ENCODE measurements at places on chromosomes 3 and 15.

- DNase-seq: no peak
These were observed 133.9 kb downstream of the RAP2B start for GRCh38 chr3:153295901-153296300.

- DNase-seq: no peak
These were observed 347.4 kb downstream of the SI start for GRCh38 chr3:164730815-164731360.

GRCh38 chr3:133955892-133956291 is 60.2 kb upstream of the RAB6B start:
- no peak for DNase-seq

GRCh38 chr3:69612791-69613190 is 126.5 kb upstream of the MITF start:
- no peak for DNase-seq

DNA sequence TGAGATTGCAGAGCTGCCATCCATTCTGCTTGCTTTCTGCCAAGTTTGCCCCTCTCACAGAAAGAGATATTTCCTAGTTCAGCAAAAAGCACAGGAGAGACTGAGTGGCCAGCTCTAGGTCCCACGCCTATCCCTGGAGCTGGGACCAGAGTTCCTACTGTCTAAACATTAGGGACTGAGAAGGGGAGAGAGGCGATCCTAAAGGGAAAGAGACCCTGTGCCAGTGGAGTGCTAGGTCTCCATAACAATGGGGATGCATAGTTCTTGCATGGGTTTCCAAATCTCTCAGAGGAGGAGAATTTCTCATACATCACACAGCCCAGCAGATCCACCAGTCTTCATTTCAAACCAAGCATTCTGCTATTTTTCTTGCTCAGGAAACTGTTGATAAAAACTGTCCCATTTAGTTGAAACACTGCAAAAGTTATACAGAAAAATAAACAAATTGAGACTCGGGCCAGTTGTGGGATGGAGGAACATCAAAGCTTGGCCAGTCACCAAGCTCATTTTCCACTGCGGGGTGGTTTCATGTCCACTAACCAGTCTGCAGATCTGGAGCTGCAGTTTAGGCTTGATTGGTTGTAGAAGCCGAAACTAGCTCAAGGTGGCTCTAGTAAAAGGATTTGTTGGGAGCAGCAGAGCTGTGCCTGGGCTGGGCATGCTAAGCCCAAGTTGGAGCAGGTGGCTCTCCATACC is 62.7 kb downstream of the EEFSEC start:
- DNase-seq: no peak

DNA sequence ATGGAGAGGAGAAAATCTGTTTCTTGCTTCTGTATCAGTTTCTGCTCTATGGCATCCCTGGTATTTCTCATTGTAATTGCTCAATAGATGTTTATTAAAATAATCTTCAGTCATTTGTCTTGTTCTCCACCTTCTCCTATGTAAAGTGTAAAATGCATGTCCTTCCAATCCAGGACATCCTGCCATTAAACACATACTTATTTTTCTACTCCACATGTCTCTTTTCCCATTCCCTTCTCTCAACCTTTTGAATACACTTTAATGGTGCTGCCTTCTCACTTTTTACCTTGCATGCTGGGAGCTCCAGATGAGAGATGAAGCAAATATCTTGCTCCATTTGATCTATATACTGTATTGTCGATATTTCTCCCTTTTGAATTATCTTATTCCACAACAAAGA is 49.7 kb downstream of the TUSC7 start:
- no peak for DNase-seq

- DNase-seq: no peak
These were observed 124.8 kb downstream of the DMXL2 start for GRCh38 chr15:51497806-51498205.

GRCh38 chr3:122265957-122266356 is 59.1 kb upstream of the CSTA start:
- no peak for DNase-seq

DNA sequence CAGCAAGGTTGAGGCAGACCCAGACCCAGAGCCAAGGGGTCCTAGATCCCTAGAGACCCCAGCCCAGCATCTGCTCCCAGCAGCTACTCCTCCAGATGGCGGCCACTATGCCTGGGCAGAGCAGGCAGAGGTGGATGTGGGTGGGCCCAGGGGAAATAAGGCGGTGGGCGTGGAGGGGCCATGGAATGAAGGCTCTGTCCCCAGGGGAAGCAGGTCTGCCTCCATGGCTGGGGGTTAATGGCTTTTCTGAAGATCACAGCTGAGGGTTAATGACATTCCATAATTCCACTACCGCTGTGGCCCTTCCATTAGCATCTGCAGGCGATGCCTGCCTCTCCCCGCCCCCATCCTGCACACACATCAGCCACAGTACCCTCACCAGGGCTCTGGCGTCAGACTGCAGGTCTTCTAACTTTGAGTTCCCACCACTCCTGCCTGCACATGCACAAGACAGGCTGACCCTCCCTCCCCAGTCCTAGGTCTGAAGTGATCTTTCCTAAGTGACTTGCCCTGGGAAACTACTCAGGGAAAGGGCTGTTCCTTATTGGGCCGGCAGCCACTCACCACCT is 41.2 kb downstream of the CCDC33 start:
- no peak for DNase-seq

GRCh38 chr3:25000971-25001591 is 427.0 kb upstream of the RARB start:
- no peak for DNase-seq

- no peak for DNase-seq
These were observed 53.6 kb downstream of the ANKRD28 start for GRCh38 chr3:15744176-15744575.

DNA sequence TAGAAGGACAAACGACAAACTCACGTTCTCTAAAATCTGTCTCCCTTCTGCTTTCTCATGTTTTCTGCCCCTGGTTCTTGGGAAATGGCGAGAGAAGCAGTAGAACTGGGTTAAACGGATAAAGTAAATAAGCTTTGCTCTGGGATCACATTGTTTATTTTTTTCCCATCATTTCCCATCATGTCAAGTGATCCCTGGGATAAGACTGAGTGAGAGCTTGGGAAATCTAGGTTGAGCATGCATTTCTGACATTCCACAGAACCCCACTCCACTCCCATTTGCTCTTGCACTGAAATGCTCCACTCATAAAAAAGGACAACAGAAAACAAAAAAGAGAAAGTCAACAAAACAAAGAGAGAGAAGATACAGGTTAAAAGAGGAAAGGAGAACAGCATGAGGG is 69.1 kb downstream of the SEMA6D start:
- DNase-seq: no peak

DNA sequence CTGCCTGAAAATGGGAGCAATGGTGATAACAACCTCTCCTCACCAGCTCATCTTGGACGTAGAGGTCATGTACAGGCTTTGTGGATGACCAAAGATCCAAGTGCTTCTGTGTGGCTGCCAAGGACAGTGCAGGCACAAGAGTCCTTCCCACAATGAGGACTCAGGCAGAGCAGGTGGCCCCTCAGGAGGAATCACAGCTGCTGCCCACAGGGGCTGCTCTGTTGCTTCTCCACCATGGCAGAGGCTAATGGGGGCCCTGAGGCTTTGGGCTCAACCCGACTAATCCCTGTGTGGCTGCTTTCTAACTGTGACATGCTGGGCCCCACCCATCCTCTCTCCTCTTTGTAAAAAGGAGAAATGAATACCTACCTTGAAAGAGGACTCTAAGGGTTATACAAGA is 58.1 kb upstream of the MRPS22 start:
- DNase-seq: no peak

- no peak for DNase-seq
These were observed 43.3 kb downstream of the CYFIP1 start for GRCh38 chr15:22936577-22937472.

DNA sequence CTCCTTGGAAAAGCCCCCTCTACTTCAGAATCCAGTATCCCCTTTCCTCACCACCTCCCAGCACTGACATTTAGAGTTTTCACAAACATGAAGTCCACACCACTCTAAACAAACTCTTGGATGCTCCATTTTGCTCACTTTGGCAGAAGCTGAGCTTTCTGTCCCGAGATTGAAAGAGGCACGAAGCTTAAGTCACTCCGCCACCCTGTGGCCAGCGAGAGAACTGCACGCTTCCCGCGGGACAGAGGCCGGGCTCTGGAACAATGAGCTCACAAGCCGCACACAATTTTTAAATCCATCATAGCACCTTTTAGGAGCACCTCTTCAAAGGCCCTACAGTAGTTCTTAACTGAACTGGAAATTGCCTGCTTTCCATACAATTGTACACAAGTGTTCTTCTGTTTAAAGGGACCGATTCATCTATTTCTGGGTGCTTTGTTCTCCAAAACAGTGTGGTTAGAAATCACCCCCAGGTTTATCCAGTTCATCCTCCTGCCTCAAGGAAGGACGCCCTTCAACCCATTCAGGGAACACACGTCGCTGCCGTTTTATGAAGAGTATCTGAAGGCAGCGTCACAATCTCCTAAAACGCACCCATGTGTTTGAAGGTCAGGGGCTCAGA is 226.1 kb downstream of the VPS13C start:
- DNase-seq: peak; percentile 26

GRCh38 chr3:116148881-116149851 is 296.1 kb downstream of the LSAMP start:
- no peak for DNase-seq

DNA sequence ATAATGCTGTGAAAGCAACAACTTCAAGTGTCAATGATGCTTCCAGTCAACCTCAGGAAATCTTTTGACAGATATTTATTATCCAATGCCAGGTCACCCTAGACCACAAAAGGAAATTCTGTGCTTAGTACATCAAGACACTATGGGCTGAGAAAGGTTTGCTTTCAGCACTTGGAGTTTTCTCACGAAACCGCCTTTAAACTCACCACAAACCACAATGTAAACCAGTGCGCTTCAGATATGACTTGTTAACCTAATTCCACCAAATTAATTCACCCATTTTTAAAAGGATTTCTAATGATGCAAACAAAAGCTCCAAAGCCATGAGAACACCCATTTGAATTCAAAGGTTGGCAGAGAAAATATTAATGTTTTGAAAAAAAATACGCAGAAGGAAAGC is 292.9 kb upstream of the NR2F2 start:
- no peak for DNase-seq

DNA sequence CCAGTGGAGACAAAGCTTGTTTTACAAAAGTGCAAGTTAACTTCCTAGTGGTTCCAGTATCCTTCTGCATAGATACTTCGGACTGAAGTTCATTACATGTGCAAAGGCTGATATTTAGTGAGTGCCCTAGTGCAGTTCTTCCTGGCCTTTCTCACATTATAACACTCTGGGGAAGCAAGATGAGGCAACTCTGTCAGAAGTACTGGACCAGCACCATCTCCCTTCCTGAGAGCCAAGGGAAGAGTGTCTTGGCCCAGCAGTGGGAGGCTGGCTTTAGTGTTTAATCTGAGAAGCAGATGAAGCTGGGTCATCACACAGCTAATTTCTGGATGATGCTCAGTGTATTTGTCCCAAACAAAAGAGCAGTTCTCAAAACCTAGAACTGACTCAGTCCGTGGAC is 397.7 kb downstream of the CACNA2D3 start:
- no peak for DNase-seq

GRCh38 chr3:52524752-52525679 is 8.6 kb downstream of the NT5DC2 start:
- DNase-seq: no peak

DNA sequence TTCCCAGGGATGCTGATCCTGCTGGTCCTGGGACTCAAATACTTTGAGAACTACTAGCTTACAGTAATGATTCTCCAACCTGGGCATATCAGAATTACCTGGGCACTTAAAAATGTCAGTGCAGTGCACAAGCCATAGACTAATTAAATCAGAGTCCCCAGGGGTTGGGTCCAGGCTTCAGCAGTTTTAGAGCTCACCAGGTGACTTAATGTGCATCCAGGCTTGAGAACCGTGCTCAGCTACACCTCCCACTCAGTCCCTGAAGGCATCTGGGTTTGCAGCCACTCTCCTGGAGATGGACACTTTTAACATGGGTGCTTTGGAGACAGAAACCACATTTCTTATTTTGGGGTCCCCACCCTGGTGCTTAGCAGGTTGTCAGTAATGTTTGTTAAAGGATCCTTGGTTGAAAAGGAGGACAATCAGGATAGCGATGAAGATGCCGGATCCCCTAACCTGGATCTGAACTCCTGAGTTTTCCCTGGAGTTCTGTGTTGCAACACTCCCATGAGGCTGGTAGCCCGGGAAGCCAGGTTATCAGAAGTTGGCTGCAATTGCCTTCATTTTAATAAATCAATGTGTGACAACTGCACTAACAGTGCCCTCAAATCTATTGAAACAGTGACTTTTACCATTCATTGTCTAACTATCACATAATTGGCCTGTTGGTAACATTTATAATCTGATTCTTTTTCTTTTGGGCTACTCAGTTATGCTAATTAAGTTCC is 48.1 kb downstream of the BFSP2 start:
- no peak for DNase-seq

- no peak for DNase-seq
These were observed 53.6 kb downstream of the LMCD1 start for GRCh38 chr3:8555113-8555661.

DNA sequence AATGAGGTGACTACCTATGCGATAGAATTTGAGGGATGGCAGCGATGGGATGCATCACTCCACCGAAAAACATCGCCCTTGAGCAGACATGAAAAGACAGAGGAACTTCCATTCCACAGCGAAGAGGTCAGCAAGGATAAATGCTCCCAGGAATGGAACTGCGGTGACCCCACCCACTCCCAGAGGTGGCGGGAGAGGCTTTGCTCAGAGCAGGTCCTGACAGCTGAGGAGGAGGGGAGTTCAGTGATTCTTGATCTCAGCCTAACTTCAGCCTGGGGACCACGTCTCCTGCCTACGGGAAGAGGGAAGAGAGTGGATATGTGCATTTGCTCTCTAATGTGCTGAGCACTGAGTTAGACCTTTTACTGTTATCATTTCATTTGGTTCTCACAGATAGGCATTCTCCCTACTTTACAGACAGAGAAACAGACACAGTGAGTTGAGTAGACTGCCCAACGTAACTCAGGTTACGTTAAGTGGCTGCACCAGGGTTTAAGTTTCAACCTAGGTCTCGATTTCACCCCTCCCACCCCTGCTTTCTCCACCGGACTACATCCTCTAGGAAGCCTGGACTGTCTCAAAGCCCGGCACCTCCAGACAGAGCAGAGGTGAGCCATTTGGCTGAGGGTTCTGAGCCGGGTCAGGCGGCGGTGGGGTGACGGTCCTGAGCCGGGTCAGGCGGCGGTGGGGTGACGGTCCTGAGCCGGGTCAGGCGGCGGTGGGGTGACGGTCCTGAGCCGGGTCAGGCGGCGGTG is 170.0 kb downstream of the RAB11A start:
- DNase-seq: no peak
